ENCODE measurements at places on chromosomes 12 and 14. TPM values are rescaled to one million over a fixed set of nuclear protein-coding genes. Genes with fewer than 3 reads are reported as not detected.

DNA sequence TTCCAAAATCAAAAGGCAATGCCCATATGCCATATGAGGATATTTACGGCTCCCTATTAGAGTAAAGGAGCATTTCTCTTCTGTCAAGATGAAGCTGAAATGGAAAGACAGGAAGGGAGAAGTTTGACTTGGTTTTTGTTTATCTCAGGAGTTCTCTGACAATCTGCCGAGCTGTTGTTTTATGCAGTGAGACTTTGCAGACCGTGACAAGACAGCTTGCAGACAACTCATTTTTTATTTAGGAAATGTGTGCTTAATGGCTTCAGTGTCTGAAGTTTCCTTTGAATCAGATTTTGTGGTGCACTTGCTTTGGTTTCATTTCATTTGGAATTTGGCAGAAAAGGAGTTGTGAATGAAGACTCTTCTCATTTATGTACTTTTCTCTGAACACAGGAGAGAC, 145.4 kb downstream of the C12orf50 start:
- H3K36me3 ChIP-seq, result no peaks in the 10 kb centered on the region
- H3K4me3 ChIP-seq, result no peak overlapping the region
- no peaks in the 10 kb centered on the region for H3K27me3 ChIP-seq
- H3K27ac ChIP-seq, result no peak overlapping the region

GRCh38 chr12:117684471-117684870, 284.3 kb downstream of the KSR2 start:
- H3K36me3 ChIP-seq, result no peaks in the 10 kb centered on the region
- H3K4me3 ChIP-seq, result no peak overlapping the region
- no peaks in the 10 kb centered on the region for H3K27me3 ChIP-seq

- DNase-seq, result no peak
- no peak overlapping the region for H3K4me3 ChIP-seq
- no peaks in the 10 kb centered on the region for H3K27me3 ChIP-seq
- no peaks in the 10 kb centered on the region for H3K4me1 ChIP-seq
Observed at GRCh38 chr14:103443111-103443510, 57.9 kb downstream of the MARK3 start.

DNA sequence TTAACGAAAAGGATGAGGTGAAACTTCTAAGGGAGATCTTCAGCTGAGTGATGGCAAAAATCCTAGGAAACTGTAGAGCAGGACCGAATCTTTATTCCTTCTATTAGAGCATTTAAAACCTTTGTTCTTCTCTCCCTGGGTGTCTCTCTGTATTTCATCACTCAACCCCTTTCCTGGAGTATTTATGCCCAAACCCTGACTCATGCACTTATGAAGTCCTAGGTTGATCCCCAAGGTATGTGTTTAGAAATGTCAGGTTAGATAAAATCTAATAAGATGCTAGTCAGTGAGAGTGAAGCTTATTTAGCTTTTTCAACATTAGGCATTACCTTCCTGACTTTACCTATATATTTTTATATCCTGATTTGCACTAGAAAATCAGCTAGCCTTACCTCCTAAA, 239.8 kb upstream of the NPAS3 start:
- H3K27me3 ChIP-seq, result no peaks in the 10 kb centered on the region
- H3K4me3 ChIP-seq, result no peak overlapping the region
- H3K4me1 ChIP-seq, result no peaks in the 10 kb centered on the region
- H3K36me3 ChIP-seq, result no peaks in the 10 kb centered on the region

- DNase-seq, result no peak
- H3K4me1 ChIP-seq, result peaks cover 7% of the 10 kb centered on the region
- H3K4me3 ChIP-seq, result no peak overlapping the region
- no peaks in the 10 kb centered on the region for H3K27me3 ChIP-seq
- no peak overlapping the region for H3K27ac ChIP-seq
Observed at GRCh38 chr12:116707751-116708150, 30.1 kb downstream of the SPRING1 start.

GRCh38 chr12:123150744-123151456, at the start of gene PITPNM2:
Gene PITPNM2 (minus strand): TSS chr12:123151090. CDS start chr12:123034590, 116,500 bp downstream.
- peak within 1 kb of the TSS; percentile 73 for H3K27ac ChIP-seq
- no peaks in the 10 kb centered on the region for H3K36me3 ChIP-seq
- no peaks in the 10 kb centered on the region for H3K4me1 ChIP-seq
- DNase-seq, result no peak

DNA sequence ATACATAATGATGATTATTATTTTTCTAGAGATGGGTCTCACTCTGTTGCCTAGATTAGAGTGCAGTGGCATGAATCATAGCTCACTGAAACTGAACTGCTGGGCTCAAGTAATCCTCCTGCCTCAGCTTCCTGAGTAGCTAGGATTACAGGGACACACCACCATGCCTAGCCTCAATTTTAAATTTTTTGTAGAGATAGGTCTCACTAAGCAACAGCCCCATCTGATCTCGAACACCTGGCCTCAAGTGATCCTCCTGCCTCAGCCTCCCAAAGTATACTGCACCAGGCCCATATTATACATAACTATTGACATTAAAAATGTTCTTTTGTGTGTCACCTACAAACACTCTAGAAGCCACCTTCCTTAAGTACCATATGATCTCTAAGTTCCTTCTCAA, 3.4 kb downstream of the TXNRD1 start:
- H3K27ac ChIP-seq, result peak overlapping the region; percentile 71
- no peak overlapping the region for H3K4me3 ChIP-seq
- no peaks in the 10 kb centered on the region for H3K27me3 ChIP-seq

DNA sequence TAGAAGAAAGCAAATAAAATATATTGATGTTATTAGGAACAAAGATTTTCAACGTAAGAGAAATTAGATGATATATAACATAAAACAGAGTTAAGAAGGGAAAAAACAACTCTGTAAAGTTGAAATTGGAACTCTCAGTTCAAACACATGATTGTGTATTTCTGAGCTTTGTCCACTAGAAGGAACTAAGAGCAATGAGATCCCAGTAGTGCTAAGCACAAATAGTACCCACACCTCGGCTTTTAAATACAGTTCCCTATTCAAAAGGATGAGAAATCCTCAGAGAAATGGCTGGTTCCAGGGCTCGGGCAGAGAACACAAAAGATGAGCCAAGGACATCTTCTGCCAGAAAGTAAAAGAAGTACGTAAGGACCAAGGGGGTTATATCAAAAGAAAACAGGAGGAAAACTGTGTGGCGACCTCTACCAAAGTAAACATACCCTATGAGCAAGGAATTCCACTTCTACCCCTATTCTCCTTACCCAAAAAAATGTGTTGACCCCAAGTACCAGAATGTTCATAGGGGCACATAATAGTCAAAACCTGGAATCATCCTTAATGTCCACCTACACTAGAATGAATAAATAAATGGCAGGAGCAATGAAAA, 96.6 kb downstream of the SPTSSA start:
- H3K36me3 ChIP-seq, result no peaks in the 10 kb centered on the region
- no peak for DNase-seq
- no peak overlapping the region for H3K4me3 ChIP-seq
- H3K4me1 ChIP-seq, result peaks cover 12% of the 10 kb centered on the region

DNA sequence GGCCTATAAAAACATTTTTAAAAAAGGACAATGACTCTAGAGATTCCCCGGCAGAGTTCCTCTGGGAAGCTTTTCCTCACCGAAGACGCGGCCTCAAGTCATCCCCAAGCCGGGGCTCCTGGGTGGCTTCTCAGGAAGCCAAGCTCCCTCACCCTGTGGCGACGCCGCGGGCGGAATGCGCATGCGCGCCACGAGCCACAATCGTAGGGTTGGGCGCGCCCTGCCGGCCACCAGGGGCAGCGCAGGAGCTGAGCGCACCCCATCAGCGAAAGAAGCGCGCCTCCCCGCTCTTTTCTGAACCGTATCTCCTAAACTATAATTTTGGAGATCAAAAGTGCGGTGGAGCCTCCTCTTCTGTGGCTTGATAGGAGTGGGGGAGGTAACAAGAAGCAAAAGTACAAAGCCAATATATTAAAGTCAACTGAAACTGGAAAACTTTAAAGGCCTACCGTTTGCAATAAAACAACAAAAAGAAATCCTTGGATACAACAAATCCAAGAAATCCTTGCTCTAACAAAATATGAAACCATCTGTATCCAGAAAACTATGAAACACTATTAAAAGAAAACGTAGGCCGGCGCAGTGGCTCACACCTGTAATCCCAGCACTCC, 17.4 kb upstream of the CHFR start:
- no peaks in the 10 kb centered on the region for H3K36me3 ChIP-seq
- no peaks in the 10 kb centered on the region for H3K4me1 ChIP-seq
- H3K4me3 ChIP-seq, result peak overlapping the region; percentile 53
- H3K27ac ChIP-seq, result no peak overlapping the region

DNA sequence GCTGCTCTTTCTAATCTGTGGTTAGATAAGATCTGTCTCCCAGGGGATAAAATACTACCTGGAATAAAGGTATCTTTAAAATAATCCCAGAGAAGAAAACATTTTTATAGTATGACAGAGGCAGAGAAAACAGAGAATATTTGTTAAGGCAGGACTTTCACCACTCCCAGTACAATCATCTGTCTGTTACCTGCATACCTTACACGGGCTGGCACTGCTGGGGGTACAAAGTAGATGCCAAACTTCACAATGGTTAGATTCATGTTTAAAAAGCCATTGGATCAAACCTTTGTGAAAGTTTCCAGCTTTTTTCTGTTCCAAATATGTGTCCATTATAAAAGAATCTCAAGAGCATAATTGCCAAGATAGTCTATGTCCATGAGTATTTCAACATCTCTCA, 273.6 kb upstream of the BTG1 start:
- no peaks in the 10 kb centered on the region for H3K4me1 ChIP-seq
- H3K4me3 ChIP-seq, result no peak overlapping the region
- H3K36me3 ChIP-seq, result no peaks in the 10 kb centered on the region
- no peak for DNase-seq
- H3K27me3 ChIP-seq, result no peaks in the 10 kb centered on the region

- DNase-seq, result no peak
- no peak overlapping the region for H3K4me3 ChIP-seq
- no peaks in the 10 kb centered on the region for H3K27me3 ChIP-seq
- no peak overlapping the region for H3K27ac ChIP-seq
- no peaks in the 10 kb centered on the region for H3K36me3 ChIP-seq
- H3K4me1 ChIP-seq, result no peaks in the 10 kb centered on the region
Observed at GRCh38 chr14:55348766-55349453, 62.7 kb downstream of the ATG14 start.

- H3K4me3 ChIP-seq, result peak overlapping the region; percentile 93
- peak overlapping the region; percentile 95 for H3K27ac ChIP-seq
- H3K36me3 ChIP-seq, result no peaks in the 10 kb centered on the region
Observed at GRCh38 chr12:55818140-55818728, 393 bp downstream of the ORMDL2 start.

GRCh38 chr14:92280554-92281262, 42.3 kb upstream of the SLC24A4 start:
- H3K36me3 ChIP-seq, result no peaks in the 10 kb centered on the region
- no peak for DNase-seq
- H3K4me1 ChIP-seq, result no peaks in the 10 kb centered on the region

GRCh38 chr12:76329159-76329558, 19.1 kb downstream of the BBS10 start:
- H3K36me3 ChIP-seq, result no peaks in the 10 kb centered on the region
- no peak overlapping the region for H3K27ac ChIP-seq
- no peaks in the 10 kb centered on the region for H3K27me3 ChIP-seq
- H3K4me1 ChIP-seq, result no peaks in the 10 kb centered on the region
- H3K4me3 ChIP-seq, result no peak overlapping the region

GRCh38 chr14:29851397-29851796, 76.2 kb downstream of the PRKD1 start:
- H3K36me3 ChIP-seq, result no peaks in the 10 kb centered on the region
- no peak for DNase-seq
- no peaks in the 10 kb centered on the region for H3K4me1 ChIP-seq
- no peaks in the 10 kb centered on the region for H3K27me3 ChIP-seq

GRCh38 chr12:71392521-71393145, 47.0 kb upstream of the LGR5 start:
- DNase-seq, result no peak
- H3K4me3 ChIP-seq, result no peak overlapping the region
- H3K27me3 ChIP-seq, result no peaks in the 10 kb centered on the region
- H3K36me3 ChIP-seq, result no peaks in the 10 kb centered on the region
- no peaks in the 10 kb centered on the region for H3K4me1 ChIP-seq

DNA sequence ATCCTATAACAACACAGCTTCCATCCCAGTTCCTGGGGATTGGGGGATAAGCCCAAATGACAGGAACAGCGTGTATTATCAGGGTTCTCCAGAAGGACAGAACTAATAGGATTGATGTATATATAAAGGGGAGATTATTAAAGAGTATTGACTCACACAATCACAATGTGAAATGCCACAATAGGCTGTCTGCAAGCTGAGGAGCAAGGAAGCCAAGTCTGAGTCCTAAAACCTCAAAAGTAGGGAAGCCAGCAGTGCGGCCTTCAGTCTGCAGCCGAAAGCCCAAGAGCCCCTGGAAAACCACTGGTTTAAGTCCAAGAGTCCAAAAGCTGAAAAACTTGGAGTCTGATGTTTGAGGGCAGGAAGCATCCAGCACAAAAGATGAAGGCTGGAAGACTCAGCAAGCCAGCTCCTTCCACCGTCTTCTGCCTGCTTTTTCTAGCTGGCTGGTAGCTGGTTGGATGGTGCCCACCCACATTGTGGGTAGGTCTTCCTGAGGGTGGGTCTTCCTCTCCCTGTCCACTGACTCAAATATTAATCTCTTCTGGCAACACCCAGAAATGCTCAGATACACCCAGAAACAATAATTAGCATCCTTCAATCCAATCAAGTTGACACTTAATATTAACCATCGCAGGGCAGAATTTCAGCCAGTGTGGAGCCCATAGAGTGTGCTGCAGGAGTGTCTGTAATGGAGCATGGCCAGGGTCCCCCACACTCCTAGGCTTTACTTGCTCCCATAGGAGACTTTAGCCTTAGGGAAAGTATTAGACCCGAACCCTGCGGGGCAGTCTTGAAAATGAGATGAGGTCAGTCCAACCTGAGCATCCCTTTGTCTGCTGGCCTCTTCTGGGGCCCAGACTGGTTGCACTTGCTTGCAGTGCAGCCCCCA, 111.1 kb downstream of the SINHCAF start:
- H3K4me1 ChIP-seq, result no peaks in the 10 kb centered on the region

- DNase-seq, result no peak
- no peaks in the 10 kb centered on the region for H3K36me3 ChIP-seq
Observed at GRCh38 chr14:39762576-39763401, 330.6 kb upstream of the FBXO33 start.

DNA sequence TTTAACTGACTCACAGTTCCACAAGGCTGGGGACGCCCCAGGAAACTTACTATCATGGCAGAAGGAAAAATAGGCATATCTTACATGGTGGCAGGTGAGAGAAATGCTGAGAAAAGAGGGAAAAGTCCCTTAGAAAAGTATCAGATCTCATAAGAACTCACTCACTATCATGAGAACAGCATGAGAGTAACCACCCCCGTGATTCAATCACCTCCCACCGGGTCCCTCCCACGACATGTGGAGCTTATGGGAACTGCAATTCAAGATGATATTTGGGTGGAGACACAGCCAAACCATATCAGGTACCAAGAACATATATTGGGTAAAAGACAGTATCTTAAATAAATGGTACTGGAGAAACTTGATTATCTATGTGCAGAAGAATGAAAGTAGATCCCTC, 100.3 kb upstream of the FAR2 start:
- no peaks in the 10 kb centered on the region for H3K4me1 ChIP-seq
- no peak overlapping the region for H3K4me3 ChIP-seq
- no peak overlapping the region for H3K27ac ChIP-seq

NPFF gene
- not detected for total RNA-seq

TMEM52B gene
- 0.33 TPM for total RNA-seq

CISTR gene
- total RNA-seq, result not detected

UNC79 gene
- 0.32 TPM for total RNA-seq

RFX4 gene
- not detected for total RNA-seq

RAD9B gene
- 2.8 TPM for total RNA-seq

PLD4 gene
- 0.33 TPM for total RNA-seq

SLC6A15 gene
- not detected for total RNA-seq

CMA1 gene
- total RNA-seq, result 0.66 TPM

ABHD4 gene
- total RNA-seq, result 22.1 TPM

EGLN3 gene
- 13.9 TPM for total RNA-seq

KCNA5 gene
- total RNA-seq, result not detected

ABCD2 gene
- 3.4 TPM for total RNA-seq

ALG10 gene
- total RNA-seq, result 12.4 TPM

TTC6 gene
- total RNA-seq, result 74.7 TPM

IL22 gene
- total RNA-seq, result not detected

CPNE6 gene
- total RNA-seq, result not detected
